Esophagus mucosa (tissue), 1 donor: ENCODE measurements at places on chromosomes 2 and 18. TPM values are rescaled to one million over a fixed set of nuclear protein-coding genes. Genes with fewer than 3 reads are reported as not detected.

DNA sequence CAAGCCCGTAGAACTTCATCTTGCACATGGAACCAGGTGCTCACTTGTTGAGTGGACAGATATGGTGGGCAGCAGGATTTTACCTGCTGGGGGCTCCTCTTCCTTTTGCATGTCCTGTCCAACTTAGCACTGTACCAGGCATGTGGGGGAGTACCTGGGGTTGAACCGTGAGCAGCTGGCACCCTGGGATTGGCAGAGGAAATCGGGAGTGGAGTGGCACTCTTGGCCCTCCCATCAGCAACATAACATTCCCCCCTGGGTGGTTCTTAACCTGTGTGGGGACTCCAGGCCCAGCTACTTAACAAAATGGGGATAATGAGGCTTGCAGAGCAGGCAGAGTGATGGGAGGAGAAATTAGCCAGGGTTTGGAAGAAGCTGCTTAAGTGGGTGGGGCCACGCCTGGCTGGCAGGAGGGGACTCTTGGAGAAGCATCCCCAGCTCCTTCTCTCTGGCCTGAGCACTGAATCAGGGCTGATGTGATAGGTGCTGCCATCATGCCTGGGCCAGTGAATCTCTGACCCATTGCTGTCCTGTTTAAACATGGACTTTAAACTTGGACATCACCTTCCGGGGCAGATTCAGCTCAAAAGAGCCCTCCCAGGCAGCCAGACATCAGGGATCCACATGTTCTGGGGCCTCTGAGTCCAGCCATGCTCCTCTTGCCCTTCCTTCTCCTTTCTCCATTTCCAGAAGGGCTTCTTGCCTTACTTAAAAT, 15.5 kb downstream of the FOSL2 start:
- no peak for ATAC-seq

- ATAC-seq, result no peak
Measured at GRCh38 chr2:147405651-147406050, 439.2 kb upstream of the ACVR2A start.

- ATAC-seq, result no peak
Measured at GRCh38 chr2:96584017-96584416, 47.5 kb downstream of the ARID5A start.

- no peak for ATAC-seq
Measured at GRCh38 chr18:49815927-49816326, 2.6 kb upstream of the ACAA2 start.

GRCh38 chr2:137981112-137981656, 16.9 kb downstream of the HNMT start:
- ATAC-seq, result no peak

DNA sequence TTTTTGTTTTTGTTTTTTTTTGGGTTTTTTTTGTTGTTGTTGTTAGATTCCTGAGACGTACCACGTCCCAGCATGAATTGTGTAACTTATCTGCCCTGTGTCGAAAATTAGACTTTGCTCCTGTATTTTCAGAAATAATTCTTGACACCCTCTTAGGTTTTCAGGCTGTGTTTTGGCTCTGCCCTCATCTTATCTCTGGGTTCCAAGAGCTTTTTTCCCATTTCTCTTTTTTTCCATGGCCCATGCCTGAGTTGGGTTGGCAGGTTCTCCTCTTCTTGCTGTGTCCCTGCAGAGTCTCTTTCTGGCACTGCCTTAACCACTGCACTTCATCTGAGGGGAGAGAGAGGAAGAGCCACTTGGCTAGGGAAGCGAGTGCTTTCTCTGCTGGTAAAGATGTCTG, 42.4 kb downstream of the CTIF start:
- no peak for ATAC-seq

- no peak for ATAC-seq
Measured at GRCh38 chr18:62399781-62400308, 74.7 kb downstream of the TNFRSF11A start.

DNA sequence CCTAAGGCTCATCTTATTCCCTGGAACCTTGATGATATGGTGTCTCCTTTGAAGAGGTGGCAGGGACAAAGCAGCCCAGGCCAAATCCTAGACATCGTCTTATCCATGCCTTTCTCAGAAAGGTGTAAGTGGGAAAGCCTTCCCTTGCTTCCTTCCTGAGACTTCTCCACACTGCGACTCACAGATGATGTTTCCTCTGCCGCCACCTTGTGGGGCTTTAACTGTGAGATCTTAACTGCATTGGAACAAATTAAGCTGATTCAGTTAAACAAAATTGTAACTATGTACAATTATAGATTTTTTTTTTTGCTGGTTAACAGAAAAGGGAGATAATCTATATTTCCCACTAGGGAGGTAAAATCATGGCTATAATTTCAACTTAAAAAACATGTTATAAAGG, 10.0 kb upstream of the GCA start:
- ATAC-seq, result no peak

GRCh38 chr2:3633089-3633981, 24.7 kb upstream of the ALLC start:
- ATAC-seq, result peak; percentile 69

STPG4 gene
- total RNA-seq, result 0.16 TPM

GRCh38 chr2:225670111-225670974, 270.8 kb downstream of the NYAP2 start:
- ATAC-seq, result no peak

CD207 gene
- not detected for total RNA-seq

UCN gene
- 0.56 TPM for total RNA-seq

AGBL5 gene
- total RNA-seq, result 14.1 TPM

- ATAC-seq, result no peak
Measured at GRCh38 chr18:65750389-65751154, at the start of gene CDH7. TSS of gene CDH7 (plus strand) at chr18:65751012. CDS start at chr18:65762843, 11,831 bp downstream.

GRCh38 chr2:15642011-15642814, 50.5 kb downstream of the DDX1 start:
- ATAC-seq, result no peak

SKA1 gene
- 7.0 TPM for total RNA-seq

GRCh38 chr2:100242891-100243619, 79.2 kb downstream of the LONRF2 start:
- ATAC-seq, result peak; percentile 57

DNA sequence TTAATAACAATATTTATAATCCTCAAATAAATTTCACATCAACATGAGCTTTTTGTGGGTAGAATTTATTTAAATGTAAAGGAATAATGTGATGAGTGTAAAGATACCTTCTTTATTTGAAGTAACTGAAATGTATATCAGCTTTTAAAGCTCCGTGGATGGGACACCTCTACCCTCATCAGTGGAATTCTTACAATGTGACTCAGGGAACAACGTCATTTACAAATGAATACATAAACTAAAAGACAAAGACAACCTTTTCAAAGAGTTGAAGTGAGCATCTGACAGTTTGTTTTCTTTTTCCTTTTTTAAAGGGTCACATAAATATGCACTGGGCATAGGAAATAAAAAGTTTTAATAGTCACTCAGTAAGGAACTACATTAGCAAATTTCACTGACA, 1127.0 kb upstream of the CRIM1 start:
- ATAC-seq, result no peak

ANKRD29 gene
- 11.2 TPM for total RNA-seq

CCDC68 gene
- total RNA-seq, result 1.5 TPM

GRCh38 chr2:51657849-51658248, 625.9 kb upstream of the NRXN1 start:
- no peak for ATAC-seq

DNA sequence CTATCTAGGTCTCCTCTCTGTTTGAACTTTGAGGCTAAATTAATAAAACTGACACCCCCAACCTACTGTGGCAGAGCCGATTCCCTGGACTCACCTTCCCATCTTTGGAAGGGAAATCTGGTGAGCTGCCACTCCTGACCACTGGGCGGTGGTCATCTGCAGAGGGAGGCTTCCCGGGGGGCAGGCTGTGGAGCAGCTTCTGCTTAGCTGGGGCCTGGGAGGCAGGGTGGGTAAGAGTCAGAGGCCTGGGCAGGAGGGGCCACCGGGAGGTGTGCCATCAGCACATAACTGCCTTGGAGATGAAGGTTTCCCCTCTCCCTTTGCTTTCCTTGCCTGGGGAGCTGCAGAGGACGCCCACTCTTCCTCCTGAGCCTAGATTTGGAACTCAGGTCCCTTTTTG, 2.3 kb upstream of the NPPC start:
- no peak for ATAC-seq

DNA sequence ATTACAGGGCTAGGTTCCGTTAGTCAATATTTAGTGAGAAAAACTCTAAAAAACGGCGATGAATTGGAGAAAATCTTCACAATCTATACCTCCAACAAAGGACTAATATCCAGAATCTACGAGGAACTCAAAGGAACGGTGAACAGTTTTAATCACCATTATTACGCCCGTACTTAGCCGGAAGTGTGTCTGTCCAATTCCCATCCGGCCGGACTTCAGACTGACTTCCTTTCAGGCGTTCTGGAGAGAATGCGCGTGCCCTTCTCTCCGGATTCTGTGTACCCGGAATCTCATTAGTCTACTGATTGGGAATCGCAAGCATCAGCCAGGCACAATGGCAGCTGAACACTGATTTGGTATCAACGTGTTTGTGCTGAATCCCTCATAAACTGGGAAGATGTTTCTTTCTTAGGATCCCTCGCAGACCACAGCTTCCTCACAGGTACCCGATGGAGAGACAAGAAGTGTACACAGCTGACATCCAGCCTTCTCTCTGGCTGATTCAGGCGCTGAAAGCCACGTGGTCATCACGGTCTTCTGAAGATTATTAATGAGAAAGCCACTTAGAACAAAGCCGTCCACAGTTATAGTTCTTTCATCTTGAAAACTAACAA, 239.9 kb downstream of the ZNF516 start:
- ATAC-seq, result no peak

- ATAC-seq, result no peak
Measured at GRCh38 chr2:40276076-40276475, 175.8 kb downstream of the SLC8A1 start.

IGFBP5 gene
- 34.9 TPM for total RNA-seq

DNA sequence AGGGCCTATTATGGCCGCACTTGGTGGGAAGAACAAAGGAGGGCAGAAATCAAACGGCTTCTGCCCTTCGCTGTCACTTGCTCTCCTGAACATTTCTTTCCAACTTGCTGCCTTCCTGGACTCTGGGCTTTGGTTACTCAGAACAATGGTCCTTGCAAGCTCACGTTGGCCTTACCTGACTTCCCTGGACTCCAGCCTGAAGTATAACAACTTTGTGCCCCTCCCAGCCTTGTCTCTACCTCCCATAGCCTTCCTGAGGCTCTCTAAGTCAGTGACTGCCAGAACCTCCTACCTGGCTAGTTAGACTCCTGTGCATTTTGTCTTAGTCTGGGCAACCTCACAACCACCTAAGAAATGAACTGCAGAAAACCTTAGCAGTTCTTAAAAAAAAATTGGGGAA, 30.2 kb upstream of the ITPRID2 start:
- ATAC-seq, result no peak

DNA sequence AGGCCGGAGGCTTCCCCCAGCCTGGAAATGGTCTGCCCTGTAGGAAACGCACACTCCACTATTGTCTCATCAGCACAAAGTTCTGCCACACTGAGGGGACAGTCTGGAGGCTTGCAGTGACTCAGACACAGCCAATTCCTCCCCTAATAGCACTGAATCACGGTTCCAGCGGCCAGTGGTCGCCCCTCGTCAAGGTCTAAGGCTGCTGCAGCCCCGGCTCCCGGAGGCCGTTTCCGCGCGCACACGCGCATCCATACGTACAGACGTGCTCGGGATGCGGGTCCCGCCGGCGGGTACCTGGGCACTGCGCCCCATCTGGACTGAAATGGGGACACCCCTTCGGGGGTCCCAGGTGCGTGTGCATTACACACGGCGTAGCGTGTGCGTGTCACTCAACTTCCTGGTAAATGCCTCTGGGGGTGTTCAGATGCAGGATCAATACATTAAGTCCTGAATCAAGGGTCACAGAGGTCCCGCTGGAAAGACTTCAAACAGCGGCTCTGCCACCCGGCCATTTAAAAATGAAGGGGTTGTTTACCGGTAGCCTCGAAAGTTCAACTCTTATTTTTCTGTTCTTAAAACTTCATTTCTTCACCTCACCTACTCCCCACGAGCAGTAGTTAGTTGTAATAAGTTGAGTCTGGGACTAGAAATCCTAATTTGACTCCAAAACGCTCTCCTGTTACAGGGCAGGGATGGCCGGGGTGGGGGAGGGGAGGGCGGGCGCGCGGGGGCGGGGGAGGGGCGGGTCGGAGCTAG, 572 bp upstream of the ZNF516 start:
- ATAC-seq, result peak; percentile 16

SMAD7 gene
- total RNA-seq, result 3.7 TPM

PLA2R1 gene
- 6.2 TPM for total RNA-seq

- no peak for ATAC-seq
Measured at GRCh38 chr2:174688079-174688478, 76.2 kb downstream of the CHRNA1 start.

C2orf80 gene
- total RNA-seq, result not detected

GRCh38 chr2:102166189-102166845, 20.5 kb upstream of the IL1RL2 start:
- ATAC-seq, result peak; percentile 80

DNA sequence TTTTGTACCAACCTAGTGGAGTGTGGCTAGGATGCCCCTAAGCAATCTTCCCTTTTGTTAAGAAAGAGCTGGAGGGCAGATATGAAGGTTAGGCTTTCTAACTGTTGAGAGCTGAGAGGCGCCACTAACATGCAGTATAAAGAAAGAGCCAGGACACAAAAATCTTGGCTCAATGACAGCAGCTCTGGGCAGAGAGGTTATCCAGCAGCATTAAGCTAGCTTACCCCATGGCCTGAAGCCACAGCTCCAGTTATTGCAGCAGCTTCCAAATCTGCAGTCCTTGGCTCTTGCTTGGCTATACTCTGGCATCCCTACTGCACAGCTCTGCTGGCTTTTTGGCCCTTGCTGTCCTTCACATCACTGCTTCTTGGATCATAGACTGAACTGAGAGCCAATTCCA, 213.4 kb downstream of the GPD2 start:
- peak; percentile 25 for ATAC-seq

GRCh38 chr2:188572592-188572991, 280.9 kb downstream of the GULP1 start:
- no peak for ATAC-seq
